Eye (tissue), 1 donor: ENCODE measurements at places on chromosomes 11 and 22.

GRCh38 chr22:47063606-47064005 is 301.2 kb downstream of the TBC1D22A start:
- no peak for DNase-seq

- no peak for DNase-seq
Measured at GRCh38 chr11:45909594-45910475, 2.8 kb upstream of the FREY1 start.

- no peak for DNase-seq
Measured at GRCh38 chr11:22711880-22712279, 45.5 kb downstream of the GAS2 start.

DNA sequence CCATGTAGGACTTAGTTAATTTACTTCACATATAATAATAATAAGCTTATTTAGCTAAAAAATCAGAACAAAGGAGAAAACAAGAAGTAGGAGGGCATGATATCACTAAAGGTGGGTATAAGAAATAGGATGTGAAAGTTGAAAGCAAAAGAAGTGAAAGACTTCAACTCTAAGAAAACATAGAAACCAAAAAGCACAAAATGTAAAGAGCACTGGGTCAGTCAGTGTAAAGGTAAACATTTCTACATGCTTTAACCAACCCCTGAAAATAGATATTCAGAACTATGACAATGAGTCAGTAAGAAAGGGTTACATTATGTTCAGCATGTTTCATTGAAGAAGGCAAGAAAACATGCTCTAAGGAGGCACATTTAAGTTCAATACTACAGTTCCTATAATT is 298.8 kb downstream of the SWAP70 start:
- DNase-seq: no peak

GRCh38 chr11:99069856-99070444 is 49.2 kb downstream of the CNTN5 start:
- DNase-seq: peak; percentile 49

- no peak for DNase-seq
Measured at GRCh38 chr22:19991645-19992451, 24.8 kb downstream of the ARVCF start.
